Ammon's horn (tissue), 1 donor: ENCODE measurements at places on chromosomes 12 and 14.

DNA sequence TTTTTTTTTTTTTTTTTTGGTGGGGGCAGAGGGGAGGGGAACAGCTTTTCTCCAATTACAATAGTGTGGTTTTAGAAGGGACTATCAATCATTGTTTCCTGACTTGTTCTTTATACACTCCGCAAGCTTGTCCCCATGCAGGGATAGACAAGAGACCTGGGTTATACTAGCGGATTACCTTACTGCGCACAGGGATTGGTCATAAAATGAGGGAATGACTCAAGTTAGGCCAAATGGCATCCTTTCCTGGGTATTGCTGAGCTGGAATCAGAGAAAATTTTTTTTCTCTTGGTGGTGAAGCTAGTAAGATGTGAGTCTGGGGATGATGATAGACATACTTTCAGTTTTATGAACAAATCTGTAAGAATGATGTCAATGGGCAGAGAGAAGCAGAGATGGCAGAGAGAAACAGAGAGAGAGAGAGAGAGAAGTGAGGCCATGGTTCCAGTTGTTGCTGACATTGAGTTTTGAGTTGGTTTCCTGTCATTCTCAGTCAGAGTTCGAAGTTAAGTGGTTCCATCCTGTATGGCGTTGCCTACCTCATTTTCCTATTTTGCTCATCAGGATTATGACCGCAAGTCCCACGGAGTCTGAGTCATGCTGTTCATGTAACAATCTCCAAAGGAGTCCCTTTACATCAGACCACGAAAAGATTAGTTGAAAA lies 59.1 kb upstream of the OTOGL start:
- no peak for DNase-seq

GRCh38 chr12:48061938-48062719 lies 43.8 kb downstream of the SENP1 start:
- DNase-seq, result no peak

DNA sequence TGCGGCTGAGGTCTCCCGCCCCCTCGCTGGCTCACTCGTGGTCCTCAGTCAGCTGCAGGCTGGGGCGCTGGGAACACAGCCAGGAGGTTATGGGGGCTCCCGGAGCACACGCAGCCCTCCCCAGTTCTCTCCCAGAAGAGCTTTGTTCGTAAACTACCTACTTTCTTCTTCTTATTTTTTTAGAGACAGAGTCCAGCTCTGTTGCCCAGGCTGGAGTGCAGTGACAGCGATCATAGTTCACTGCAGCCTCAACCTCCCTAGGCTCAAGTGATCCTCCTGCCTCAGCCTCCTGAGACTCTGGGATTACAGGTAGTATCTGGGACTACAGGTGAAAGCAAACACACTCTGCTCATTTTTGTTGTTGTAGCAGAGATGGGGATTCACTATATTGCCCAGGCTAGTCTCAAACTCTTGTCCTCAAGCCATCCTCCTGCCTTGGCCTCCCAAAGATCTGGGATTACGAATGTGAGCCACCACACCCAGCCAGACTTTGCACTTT lies 15.5 kb upstream of the PLA2G1B start:
- DNase-seq, result no peak

- no peak for DNase-seq
Measured at GRCh38 chr12:49811136-49811535, 17.1 kb downstream of the NCKAP5L start.

DNA sequence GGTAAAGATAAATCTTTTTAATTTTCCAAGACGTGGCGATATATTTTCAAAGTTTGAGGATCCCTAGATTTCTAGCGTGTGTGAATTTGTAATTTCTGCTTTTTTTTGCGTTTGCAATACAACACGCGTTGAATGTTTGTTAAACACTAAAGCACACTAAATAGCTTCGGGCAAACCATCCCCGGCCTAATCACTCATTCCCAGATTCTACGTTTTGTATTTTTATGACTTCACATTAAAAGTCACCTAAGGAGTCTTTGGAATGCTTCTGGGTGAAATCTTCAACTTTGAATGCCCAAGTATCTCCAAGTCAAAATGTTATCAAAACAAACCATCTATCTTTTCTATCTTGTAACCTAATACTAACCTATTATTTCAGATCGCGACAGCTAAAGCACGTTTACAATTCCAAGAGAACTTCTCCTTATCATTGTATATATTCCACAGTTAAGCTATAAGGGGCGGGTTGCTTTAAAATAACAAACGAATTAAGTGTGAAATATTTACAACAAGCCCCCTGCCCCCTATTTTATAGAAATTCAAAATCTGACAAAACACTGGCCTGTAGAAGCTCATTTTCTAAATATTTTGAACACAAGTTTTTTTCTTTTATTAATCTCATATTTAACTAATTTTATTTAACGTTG lies 1.1 kb downstream of the ALX1 start:
- no peak for DNase-seq
